ENCODE measurements at places on chromosomes 4 and X.
A peak's percentile ranks its signal among the peaks of the same experiment; 100 is the strongest.

DNA sequence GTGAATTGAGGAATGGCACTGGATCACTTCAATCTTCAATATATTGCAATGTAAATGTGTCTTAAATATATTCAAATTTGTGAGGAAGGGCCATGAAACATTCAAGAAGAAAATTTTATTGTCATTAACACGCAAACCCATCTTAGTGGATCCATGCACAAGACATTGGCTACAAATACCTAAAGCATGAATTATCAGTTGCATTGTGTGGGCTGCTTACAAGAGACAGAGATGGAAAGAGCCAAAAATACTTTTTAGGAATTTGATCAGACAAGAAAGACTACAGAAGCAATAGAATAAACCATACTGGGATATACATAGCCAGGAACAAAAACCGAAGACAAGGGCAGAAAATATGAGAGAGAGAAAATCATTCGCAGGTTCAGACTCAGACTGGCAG lies 616.2 kb upstream of the GRIA3 start:
- DNase-seq, result no peak

DNA sequence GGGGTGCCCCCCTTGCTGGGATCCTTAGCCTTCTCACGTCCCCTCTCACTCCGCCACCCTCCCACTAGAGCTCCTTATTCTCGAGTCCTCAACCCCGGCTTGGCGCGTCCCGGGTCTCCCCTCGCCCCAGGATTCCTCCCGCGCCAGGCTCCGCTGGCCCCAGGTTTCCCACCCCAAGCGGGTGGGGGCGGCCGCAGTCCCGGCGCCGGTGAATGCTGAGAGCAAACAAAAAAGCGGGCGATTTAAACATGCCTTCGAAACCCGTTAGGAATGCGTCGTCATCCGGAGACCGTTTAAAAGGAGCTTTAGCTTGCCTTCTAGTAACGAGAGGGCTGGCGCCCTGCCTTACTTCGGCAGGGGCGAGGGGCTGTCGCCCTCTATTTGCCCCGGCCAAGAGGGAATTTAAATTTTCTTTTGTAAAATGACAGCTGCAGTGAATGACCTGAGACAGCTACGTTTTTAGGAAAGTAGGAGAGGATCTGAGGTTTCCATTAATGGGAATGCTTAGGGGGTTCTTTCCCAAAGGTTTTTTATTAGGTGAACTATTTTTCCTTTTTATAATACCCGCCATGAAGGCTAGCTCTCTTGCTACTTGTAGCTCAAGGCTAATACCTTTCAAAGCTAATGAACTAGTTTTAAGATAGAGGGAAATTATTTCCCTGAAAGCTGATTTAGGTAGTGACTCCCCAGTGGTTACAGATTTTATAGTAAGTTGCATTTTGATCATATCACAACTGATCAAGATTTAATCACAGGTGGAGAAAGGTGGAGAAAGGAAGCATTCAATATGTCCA lies 3.1 kb downstream of the JADE1 start:
- peak; percentile 74 for DNase-seq

GRCh38 chrX:129632443-129632842 lies 22.3 kb downstream of the APLN start:
- no peak for DNase-seq

GRCh38 chr4:3118312-3118711 lies 43.8 kb downstream of the HTT start:
- DNase-seq, result no peak

- DNase-seq, result no peak
Measured at GRCh38 chr4:183441276-183441675, 3.2 kb upstream of the CDKN2AIP start.

DNA sequence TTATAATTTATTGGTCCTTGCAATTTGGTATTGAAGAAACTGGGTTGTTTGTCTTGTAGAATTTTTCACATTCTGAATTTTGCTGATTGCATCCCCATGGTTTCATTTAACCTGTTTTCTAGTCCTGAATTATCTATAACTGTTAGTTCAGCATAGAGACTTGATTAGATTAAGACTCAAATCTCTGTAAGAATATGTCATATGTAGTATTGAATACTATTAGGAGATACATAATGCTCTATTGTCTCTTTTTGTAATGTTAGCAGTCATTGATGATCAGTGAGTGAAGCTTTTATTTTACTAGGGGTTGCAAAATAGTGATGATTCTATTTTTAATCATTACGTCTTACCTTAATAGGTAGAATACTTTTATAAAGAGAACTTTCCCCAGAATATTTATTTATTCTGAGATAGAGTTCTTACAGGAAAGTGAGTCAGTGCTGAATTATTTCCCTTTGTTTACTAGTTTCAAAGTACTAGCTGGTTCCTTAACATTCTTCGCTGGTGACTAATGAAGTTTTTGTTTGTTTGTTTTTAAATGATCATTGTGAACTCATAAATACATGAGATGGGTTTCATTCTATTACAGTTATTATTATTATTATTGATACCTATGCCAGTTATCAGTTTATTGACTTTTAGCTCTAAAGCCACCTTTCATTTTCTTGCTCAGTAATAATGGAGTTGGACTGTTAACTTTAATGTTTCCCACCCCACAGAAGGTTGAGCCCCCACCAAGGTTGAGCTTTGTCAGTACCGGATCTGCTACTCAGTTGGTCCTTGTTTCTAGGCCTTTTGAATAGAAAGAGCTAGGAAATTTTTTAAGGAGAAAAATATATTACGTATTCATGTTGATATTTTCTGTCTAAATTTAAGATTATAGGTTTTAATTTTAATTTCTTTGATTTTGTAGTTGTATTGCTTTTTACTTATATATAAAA lies 102.3 kb downstream of the LARP1B start:
- peak; percentile 30 for DNase-seq

DNA sequence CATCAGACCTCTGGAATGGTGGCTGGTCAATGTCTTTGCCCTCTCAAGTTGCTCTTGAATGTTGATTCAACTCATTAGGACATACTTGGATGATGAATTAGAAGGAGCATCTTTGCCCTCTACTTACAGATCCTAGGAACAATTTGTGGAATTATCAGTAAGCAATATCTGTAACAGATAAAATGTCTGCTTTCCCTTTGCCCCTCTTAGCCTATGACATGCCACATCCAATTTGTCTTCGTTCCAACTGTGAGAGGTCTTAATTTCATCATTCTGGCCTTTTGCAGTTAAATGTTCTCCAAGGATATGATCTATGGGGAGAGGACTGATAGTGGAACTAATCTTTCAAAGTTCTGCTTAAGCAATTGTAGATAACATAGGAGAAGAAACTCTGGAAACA lies 148.3 kb downstream of the PDE5A start:
- DNase-seq, result no peak

GRCh38 chr4:102734116-102734515 lies 26.7 kb downstream of the MANBA start:
- no peak for DNase-seq

GRCh38 chrX:102599951-102600579 lies 750 bp downstream of the ARMCX5 start:
- DNase-seq, result peak; percentile 10

GRCh38 chrX:131061306-131061705 lies 3.2 kb downstream of the ARHGAP36 start:
- DNase-seq, result no peak

DNA sequence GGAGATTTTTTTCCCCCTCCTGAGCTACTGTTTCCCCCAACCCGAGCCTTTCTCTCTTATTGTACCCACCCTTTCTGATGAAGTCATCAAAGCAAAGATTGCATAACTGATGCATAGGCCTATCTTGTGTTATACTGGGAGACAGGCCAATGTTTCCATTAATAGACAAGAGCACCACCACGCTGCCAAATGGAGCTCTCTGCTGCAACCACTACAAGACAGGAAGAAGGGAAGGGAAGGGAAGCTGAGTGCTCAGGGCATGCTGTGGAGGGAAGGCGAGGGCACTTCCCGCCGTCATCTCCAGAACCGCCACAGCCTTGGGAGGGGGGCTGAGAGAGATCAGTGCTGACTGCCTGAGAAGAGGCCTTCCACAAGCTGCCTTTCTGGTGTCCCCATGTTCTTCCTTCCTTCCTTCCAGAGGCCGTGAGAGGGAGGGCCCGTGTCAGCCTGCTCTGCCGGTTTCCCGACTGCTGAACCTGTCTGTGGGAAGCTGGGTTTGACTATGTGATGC lies 75.0 kb downstream of the MGST2 start:
- peak; percentile 76 for DNase-seq

DNA sequence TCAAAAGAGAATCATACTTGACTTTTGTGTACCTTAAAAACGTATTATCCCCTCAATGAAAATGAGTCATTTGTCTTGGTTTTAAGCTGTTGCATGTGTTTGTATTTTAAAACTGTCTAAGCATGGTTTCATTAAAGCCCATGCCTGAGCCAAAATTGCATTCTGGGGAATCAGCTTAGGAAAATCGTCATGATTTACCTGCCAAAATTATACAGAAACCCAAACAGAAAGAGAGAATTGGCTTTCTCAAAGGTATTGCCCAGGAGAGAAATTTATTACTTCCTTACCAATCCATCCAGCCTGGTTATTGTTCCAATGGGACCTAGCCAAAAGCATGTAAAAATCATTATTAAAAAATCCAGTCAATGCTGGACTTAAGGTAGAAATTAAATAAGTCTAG lies 37.6 kb downstream of the GPR174 start:
- no peak for DNase-seq

DNA sequence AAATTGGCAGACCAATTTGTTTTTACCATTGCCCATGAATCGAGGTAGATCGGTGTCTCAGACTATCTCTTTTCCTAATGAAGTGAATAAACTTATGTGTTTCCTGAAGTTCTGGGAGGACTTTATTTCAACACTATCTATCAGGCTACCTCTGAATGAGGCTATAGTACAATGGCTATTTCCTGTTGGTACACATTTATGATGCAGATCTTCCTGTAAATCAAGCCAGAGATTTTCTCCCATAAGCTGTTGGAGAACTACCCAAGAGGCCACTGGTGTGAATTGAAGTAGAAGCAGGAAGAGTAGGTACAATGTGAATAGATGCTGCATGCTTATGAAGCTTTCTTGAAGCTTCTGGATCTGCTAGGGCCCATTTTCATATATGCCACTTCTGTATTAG lies 16.0 kb downstream of the TXK start:
- no peak for DNase-seq

GRCh38 chr4:77465271-77465670 lies 140.3 kb upstream of the CXCL13 start:
- no peak for DNase-seq
